NK-92 treated with Interleukin-12 subunit alpha and Interleukin-12 subunit beta, amount 100 ng/mL, for 24 hours (cell line): ENCODE measurements at places on chromosomes 6 and 20.

DNA sequence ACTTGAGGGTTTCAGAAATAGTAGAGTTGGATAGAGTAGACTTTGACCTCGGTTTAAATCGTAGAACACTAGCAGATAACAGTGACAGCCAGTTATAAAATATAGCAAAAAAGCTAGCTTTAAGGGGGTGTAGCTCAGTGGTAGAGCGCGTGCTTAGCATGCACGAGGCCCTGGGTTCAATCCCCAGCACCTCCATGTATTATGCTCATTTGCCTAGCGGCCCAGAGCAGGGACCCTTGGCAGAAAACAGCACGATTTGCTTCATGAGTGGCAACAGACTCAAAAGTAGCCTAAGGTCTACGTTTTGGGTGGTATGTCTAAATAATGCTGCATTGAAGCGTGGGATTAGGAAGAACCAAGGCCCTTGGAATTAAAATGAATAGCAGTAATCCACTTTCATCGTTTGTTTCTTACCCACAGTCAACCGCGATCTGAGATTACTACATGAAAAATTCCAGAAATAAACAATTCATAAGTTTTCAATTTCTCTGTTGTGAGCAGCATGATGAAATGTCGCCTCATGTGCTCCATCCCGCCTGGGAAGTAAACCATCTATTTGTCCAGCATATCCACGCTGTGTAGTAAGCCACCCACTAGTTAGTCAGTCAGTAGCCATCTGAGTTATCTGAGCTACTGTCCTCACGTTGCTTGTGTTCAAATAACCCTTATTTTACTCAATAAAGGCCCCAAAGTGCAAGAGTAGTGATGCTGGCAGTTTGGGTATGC is 184.9 kb downstream of the GPX5 start:
- DNase-seq: no peak

GRCh38 chr20:2822073-2822472 is 5.9 kb downstream of the TMEM239 start:
- DNase-seq: peak; percentile 65

- no peak for DNase-seq
Observed at GRCh38 chr20:4119854-4120209, 104.5 kb upstream of the RNF24 start.

DNA sequence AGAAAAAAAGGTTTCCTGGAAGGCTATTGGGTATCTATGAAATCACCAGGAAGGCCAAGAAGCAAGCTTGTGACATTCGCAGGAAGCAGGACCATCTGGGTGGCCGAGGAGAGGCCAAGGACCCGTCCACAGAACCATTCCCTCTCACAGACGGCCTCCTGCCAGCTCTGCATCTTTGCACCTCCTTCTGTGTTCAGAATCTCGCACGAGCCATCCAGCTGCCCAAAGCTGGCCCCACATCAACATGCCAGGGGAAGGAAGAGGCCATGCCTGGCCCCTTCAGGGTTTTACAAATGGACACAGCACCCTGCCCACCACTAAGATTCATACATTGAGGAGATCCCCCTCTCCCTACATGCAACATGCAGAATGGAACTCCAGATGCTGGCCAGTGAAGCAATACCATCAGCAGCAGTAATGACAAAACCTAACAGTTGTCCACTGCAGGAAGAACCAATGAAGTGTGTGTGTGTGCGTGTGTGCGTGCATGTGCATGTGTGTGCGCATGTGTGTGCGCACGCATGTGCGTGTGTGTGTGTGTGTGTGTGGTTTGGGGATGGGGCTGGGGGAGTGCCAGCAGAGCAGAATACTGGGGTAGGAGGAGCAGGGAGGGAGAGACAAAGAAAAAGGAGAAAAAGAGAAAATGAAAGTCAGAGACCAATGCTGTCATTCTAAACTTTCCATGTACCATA is 184.2 kb upstream of the FOXQ1 start:
- DNase-seq: no peak

DNA sequence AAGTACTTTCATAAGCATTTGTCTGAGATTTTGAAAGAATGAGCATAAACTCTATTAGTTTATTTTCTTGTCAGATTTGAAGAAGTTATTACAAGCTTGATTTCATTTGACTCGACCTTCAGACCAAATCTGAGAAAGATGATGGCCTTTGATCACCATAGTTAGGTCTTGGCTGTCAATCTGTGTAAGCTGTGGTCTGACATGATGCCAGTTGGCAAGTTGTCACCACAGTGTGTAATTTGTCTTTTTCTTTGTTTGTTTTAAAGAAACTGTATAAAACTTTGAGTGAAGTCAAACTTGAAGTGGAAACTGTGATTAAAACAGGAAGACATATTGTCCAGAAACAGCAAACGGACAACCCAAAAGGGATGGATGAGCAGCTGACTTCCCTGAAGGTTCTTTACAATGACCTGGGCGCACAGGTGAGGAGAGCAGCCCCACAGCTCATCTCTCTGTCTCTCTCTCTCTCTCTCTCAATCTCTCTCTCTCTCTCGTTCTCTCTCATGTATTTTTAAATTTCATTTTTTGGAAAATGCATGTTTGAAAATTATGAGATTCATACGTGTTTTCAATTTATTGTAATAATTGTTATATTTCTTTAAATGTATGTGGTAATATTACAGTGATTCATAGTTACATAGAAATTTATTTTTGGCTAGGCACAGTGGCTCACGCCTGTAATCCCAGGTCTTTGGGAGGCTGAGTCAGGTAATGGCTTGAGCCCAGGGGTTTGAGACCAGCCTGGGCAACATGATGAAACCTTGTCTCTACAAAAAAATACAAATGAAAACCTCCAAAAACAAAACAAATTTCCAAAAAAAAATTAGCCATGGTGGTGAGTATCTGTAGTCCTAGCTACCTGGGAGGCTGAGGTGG is 208.1 kb downstream of the UTRN start:
- DNase-seq: no peak

GRCh38 chr20:36086767-36087166 is 67.8 kb upstream of the EPB41L1 start:
- DNase-seq: no peak

GRCh38 chr20:55684578-55684977 is 320.7 kb downstream of the CBLN4 start:
- DNase-seq: no peak

DNA sequence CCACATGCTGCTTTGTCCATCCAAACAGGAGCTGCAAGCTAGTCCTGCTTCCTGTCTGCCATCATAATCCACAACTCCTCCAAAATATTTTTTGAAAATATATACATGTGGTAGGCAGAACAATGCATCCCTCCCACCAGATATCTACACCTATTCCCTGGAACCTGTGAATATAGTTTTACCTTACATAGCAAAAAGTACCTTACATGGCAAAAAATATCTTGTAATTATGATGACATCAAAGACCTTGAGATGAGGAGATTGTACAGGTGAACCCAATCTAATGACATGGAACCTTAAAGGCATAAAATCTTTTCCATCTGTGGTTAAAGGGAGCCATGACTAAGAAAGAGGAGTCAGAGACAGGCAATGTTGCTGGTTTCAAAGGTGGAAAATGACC is 15.3 kb upstream of the RGS17 start:
- DNase-seq: no peak

DNA sequence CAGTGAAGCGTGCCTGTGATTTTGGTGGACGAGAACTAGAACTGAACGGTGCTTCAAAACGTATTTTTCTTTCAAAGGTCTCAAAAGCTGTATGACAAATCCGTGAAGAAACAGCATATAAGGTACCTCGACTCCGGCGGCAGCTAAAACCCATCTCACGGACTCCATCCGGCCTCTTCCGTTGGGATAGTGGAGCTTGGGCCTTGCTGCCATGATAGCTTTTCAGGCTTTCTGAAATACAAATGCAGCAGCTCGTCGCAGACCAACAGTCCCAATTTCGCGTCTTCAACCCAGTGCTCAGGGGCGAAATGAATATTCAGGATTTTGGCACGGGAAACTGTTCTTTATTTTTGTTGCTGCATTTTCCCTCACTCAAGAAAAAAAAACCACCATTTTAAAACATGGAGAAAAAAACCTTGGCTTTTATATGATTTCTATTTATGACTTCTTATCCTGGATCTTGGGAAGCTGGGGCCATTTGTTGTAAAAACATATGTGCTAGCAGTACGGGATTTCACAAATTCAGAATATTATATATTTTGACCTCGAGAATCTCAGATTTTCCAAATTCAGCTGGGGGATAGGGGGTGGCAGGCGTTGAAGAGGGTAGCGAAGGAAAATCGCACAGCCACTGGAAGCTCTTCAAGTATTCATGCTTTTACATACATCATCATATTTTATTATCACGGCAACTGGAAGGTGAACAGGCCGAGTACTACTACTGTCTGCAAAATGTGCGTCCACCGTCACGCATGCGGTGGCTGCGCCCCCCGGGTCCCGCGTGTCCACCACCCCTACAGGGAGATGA is 849 bp downstream of the GSTA4 start:
- no peak for DNase-seq

- DNase-seq: no peak
Observed at GRCh38 chr20:56350842-56351241, 7.9 kb upstream of the FAM210B start.

DNA sequence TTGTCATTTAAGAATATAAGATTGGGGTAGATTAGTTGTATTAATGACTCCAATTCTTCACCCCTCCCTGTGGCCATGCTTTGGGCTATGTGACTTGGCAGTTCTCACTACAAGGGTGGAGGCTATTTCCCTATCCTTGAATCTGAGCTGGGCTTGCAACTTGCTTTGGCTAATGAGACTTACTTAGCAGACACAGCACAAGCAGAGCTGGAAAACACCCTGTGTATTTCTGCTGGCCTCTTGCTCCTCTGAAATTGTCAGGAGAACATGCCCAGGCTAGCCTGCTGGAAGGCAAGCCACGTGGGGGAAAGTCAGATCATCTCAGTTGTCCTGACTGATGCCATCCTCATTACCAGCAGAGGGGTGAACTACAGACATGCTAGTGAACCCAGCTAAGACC is 126.5 kb upstream of the HDGFL1 start:
- no peak for DNase-seq

DNA sequence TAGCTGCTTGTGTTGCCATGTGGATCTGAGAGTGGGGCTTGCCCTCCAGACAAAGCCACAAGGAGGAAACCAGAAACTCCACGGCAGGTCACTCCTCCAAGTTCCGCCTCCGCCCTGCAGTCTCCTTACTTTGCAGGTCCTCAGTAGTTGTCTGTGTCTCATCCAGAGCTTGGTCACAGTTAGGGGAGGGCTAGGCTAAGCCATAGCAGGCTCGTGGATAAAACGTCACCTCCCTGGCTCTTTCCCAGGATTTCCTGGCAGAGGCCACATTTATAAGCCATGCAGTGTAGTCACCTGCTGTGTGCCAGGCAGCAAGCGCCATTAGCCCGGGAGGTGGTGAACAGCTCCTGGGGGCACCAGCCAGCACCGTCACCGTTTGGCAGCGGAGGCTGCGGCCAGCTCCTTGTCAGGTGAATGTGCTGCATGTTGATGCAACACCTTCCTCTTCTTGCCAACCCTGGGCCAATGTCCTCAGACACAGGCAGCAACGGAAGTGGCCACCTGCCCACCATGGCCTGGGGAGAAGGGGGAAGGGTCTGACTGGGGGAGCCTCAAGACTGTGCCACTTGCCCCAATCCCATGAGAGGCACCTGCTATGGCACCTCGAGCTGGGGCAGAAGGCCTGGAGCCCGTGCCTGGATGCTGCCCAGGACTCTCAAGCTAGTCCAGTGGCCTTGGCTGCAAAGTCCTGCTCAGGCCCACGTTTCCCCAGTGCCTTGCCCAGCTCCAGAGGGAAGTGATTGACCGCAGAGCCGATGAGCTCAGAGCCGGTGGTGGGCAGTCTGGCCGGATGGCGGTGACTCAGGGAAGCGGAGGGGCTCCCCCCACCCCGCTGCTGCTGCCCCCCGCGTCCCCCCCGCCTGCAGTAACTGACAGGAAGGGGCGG is 39.0 kb upstream of the SLCO4A1 start:
- DNase-seq: peak; percentile 94

- DNase-seq: peak; percentile 85
Observed at GRCh38 chr6:26054781-26055718, 32.2 kb upstream of the HFE start.

DNA sequence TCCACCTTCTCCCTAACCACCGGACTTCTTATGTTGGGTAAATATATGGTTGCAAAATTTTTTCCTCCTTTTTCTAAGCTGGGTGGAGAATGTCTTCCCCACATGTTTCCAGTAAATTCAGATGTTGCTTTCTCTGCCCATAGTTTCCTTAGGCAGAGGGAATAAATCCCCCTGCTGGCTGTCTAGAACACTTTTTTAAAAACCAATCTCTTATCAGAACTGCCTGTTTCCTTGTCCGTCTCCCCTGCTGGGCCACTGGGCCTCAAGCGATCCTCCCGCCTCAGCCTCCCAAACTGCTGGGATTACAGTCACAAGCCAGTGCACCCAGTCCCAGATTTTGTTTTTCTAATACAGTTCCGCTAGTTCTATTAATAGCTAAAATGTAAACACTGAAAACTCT is 9.9 kb upstream of the WFDC2 start:
- no peak for DNase-seq

- no peak for DNase-seq
Observed at GRCh38 chr6:75205776-75206575, at the start of gene COL12A1. Gene COL12A1, minus strand, starts transcription at chr6:75206053. Its CDS starts 3,261 bp downstream, at chr6:75202792.

GRCh38 chr20:35344354-35344837 is 52.2 kb upstream of the FAM83C start:
- no peak for DNase-seq

- no peak for DNase-seq
Observed at GRCh38 chr20:48850257-48850976, 22.6 kb upstream of the PREX1 start.

DNA sequence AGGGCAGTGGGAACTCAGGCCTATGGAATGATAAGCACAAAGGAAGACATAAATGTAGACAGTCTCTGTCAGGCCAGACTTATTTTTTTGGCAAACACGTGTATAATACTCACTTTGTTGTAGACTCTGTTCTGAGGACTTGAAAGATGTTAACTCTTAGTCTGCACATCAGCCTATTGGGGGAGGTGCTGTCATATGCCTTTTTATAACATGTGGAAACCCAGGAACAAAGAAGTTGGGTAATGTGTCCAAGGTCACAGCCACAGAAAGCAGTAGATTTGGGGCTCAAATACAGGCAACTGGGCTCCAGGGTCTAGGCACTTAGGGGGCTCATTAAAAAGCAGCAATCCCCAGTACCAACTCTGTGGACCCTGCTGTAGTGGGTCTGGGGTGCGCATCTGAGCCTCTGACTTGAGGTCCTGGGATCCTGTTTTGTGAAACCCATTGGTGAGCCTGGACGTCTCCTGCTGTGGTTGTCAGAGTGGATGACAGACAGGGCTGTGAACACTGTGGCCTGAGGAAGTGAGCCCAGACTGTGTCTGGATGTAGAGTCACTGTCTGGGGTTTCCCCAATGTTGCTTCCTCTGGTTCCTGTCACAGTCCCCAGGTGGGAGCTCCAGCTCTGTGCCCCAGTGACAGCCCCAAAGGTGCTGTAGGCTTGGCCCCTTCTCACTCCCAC is 50.0 kb downstream of the CDH26 start:
- peak; percentile 44 for DNase-seq

GRCh38 chr6:150256618-150257272 is 112.1 kb upstream of the IYD start:
- no peak for DNase-seq

- DNase-seq: no peak
Observed at GRCh38 chr6:34679552-34680253, 16.9 kb downstream of the ILRUN start.

GRCh38 chr6:125154761-125155135 is 1.2 kb downstream of the TPD52L1 start:
- DNase-seq: no peak

- DNase-seq: no peak
Observed at GRCh38 chr6:169048185-169048864, 205.3 kb downstream of the THBS2 start.

GRCh38 chr20:39095870-39096269 is 133.7 kb downstream of the DHX35 start:
- DNase-seq: no peak
